Activated T-cell treated with anti-CD3 and anti-CD28 coated beads, Interleukin-2, amount 50 U/mL, for 72 hours (primary cell): ENCODE measurements at places on chromosomes 5 and 9. TPM values are rescaled to one million over a fixed set of nuclear protein-coding genes. Genes with fewer than 3 reads are reported as not detected.

DNA sequence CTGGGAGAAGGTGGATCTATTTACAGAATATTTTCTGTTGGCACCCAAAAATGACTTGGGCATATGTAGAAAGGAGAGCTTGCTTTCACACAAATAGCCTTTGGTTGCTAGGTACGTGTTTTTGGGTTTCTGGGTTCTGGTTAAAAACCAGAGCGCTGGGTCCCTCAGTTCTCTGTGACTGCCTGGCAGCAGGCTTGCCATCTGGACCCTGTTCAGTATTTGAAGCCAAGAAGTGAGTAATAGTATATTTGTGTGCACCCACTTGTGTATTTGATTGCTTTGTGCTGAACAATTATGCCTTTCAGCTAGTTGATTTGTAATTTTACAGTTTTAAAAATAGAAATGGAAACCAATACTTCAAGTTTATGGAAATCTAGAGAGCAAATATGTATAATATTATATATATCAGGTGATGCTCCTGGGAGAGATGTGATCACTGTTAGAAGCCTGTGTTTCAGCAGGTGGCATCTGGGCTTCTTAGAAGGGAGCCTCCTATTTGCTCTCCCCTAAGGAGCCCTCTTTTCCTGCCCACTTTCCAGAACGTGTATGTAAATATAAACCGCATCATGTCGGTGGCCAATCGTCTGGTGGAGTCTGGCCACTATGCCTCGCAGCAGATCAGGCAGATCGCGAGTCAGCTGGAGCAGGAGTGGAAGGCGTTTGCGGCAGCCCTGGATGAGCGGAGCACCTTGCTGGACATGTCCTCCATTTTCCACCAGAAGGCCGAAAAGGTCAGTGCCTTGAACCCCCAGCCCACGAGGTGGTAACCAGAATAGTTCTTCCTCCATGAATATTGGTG lies 153.6 kb downstream of the TRIO start:
- DNase-seq, result no peak

The NME5 gene
- not detected for total RNA-seq

The DDX4 gene
- total RNA-seq, result 1.1 TPM

The PLAC8L1 gene
- total RNA-seq, result 1.4 TPM

The IFNB1 gene
- total RNA-seq, result 1.6 TPM
